ENCODE measurements at places on chromosomes 2 and 18.

DNA sequence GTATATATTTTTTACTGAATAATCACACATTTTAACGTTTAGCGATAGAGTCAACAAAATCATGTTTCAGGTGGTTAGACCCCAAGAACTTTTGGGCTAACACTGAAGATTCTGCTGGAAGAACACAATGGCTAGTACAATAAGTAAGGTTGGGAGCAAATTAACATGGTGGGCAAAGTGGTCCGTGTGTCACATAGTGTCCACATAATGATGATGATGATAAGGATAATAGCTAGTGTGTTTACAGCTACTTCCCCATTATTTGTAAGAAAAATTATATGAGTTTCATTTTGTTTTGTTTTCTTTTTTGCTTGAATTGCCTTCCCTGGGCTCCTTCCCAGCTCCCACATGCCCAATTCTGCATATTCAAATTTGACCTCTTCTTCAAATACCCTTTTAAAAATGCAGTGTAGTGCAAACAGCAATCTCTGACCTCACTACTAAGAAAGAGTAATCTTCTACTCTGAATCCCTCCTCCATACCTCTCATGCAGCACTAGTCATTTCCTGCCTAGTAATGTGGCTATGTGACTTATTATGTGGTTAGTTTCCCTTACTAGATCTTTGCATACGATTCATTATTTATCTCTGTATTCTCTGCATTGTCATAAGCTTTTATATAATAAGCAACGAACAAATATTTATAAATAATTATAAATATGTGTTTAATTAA, 16.9 kb upstream of the VPS54 start:
- H3K27me3 ChIP-seq, result no peaks in the 10 kb centered on the region
- DNase-seq, result no peak
- H3K27ac ChIP-seq, result peak overlapping the region; percentile 96

DNA sequence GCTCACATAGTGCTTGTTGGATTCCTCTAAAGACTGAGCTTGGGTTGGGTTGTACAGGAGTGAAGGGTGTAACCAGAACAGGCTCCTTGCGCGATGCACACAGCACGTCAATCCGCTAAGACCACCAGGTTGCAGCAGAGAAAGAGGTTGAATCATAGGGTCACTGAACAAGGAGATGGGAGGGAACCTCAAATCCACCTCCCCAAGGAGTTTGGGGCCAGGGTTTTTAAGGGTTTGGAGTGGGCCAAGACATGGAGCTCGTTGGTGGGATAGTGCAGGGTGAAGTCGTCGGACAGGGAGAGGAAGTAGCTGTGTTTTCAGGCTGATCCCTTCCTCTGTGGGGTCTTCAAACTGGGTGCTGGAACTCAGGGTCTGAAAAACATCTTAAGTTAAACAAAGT, 20.8 kb upstream of the MTCL1 start:
- no peaks in the 10 kb centered on the region for H3K4me1 ChIP-seq
- no peak overlapping the region for H3K4me3 ChIP-seq
- DNase-seq, result no peak
- H3K36me3 ChIP-seq, result no peaks in the 10 kb centered on the region
- no peaks in the 10 kb centered on the region for H3K27me3 ChIP-seq

- peaks cover 23% of the 10 kb centered on the region for H3K27me3 ChIP-seq
- H3K4me1 ChIP-seq, result no peaks in the 10 kb centered on the region
- no peak for DNase-seq
- no peaks in the 10 kb centered on the region for H3K36me3 ChIP-seq
These were observed 25.0 kb upstream of the FN1 start for GRCh38 chr2:215460682-215461382.

GRCh38 chr2:46667945-46668344, 188.6 kb downstream of the TMEM247 start:
- H3K4me3 ChIP-seq, result no peak overlapping the region
- H3K27ac ChIP-seq, result no peak overlapping the region
- H3K36me3 ChIP-seq, result no peaks in the 10 kb centered on the region

DNA sequence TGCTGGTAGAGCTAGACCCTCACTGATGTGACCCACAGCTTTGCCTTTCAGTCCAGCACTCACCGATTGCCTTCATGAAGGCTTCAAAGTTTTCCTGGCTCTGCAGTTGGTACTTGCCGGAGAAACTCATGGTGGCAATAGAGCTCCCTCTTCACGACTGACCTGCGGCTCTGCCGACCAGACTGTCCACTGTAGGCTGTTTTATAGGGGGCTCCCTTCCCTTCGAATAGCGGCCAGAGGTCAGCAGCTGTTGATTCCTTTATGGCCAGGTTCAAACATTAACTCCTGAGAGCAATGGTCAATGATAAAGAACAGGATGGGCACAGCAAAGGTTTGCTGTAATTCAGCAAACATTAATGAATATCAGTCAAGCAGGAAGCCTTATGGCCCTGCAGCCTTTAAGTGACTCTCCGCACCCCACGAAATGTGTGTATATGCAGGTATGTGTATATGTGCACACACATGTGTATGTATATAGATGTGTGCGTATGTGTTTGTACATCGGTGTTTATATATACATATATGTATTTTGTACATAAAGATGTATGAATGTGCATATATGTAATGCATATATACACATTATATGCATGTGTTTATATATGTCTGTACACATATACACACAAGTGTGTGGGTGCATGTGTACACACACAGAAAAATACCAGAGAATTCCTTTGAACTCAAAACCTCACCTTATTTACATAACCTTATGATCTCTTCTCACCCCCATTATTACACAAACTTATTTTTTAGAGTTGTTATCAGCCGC, at the start of gene FABP1:
Gene FABP1, minus strand, starts transcription at position 175 of the 766 bp plus-strand sequence. Its CDS starts 45 bp downstream, at position 130.
- H3K27me3 ChIP-seq, result peaks cover 6% of the 10 kb centered on the region
- no peak within 1 kb of the TSS for H3K27ac ChIP-seq
- no peaks in the 10 kb centered on the region for H3K36me3 ChIP-seq
- DNase-seq, result no peak

GRCh38 chr2:30287857-30288513, 56.7 kb downstream of the LBH start:
- H3K27ac ChIP-seq, result peak overlapping the region; percentile 24
- peak; percentile 27 for DNase-seq
- H3K27me3 ChIP-seq, result no peaks in the 10 kb centered on the region
- no peaks in the 10 kb centered on the region for H3K36me3 ChIP-seq

DNA sequence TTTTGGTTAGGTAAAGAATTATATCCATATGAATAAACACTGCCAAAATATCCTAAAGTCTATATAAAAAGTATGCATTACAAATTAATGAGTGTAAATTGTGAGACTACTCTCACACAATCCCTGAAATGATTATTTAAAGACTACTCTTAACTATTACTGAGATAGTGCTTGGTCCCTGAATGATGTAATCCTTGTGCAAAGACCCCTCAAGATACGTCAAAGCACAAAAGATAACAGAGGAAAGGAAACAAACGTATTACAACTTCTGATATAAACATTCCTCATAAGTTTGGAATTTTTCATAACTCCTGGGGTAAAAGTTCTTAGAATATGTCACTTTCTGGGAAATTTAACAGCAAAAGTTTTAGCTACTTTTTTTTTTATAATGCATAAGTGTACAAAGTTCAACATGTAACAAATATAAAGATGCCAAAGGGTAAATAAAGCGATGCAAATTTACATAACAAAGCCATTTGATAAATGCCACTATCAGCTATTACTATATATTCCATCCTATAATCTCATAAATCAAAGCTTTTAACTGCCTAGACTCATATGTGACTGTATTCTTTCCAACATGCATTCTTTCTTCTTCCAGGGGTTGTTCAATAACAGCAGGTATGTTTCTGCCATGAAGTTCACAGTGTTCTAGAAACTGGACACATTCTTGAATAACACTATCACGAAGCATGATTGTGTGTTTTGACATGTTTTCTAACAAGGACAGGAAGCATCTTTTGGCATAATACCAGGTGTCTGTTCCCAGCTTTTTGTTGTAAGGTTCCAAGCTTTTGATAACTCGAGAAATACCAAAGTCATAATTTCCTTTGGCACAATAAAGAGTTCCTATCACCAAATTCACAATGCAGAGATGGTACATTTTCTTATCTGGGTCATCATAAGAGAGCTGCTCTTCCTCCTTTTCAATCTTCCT, 158.0 kb downstream of the AGPS start:
- H3K4me1 ChIP-seq, result peaks cover 23% of the 10 kb centered on the region
- H3K36me3 ChIP-seq, result peaks cover 8% of the 10 kb centered on the region
- H3K27me3 ChIP-seq, result no peaks in the 10 kb centered on the region
- H3K4me3 ChIP-seq, result no peak overlapping the region
- DNase-seq, result no peak
- no peak overlapping the region for H3K27ac ChIP-seq

DNA sequence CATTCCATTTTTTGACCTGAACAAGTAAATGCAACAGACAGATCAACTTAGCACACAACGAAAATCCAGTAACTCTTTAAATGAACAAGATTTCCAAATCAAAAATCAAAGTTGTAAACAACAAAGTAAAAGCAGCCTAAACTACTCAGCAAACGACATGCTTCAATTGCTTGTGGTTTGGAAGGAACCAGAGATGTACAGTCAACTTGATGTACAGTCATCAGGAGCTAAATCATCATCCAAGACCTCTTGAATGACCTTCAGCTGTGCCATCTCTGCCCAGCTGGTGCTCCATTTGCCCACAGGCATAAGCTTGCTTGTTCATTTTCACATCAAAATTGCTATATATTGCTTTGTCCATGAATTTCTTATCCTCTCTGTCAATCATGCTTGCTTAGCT, 109.8 kb downstream of the UPP2 start:
- peaks cover 8% of the 10 kb centered on the region for H3K4me1 ChIP-seq
- no peak for DNase-seq
- H3K27me3 ChIP-seq, result peaks cover 3% of the 10 kb centered on the region
- no peak overlapping the region for H3K27ac ChIP-seq
- no peaks in the 10 kb centered on the region for H3K36me3 ChIP-seq
- H3K4me3 ChIP-seq, result no peak overlapping the region

DNA sequence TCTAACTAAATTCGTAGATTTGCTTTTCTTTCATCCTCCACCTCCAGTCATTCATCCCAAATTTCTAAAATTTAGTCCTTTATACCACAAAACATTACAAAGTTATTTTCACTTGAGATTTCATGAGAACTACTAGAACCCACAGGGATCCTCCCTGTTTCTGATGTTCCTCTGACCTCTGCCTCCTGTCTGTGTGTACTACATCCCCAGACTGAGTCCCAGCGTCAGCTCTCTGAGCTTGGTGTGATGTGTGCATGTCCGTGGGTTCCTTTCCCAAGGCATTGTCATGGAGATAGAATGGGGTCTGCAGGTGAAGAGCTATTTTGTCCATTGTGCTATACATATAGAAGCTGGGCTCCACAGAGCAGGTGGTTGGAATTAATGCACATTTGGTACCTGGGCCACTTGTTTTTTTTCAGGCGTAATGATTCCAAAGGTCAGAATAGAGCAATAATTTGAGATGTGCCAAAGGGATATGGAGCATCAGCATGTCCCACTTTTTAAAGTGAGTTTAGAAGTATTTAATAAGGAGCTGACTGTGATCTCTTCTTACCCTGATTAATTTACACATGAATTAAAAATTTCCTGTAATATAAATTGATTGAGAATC, 151.2 kb upstream of the BOD1L2 start:
- no peak for DNase-seq
- H3K4me1 ChIP-seq, result peaks cover 17% of the 10 kb centered on the region
- peaks cover 5% of the 10 kb centered on the region for H3K36me3 ChIP-seq
- no peak overlapping the region for H3K27ac ChIP-seq
- no peaks in the 10 kb centered on the region for H3K27me3 ChIP-seq

GRCh38 chr2:133072837-133073694, 403.1 kb upstream of the LYPD1 start:
- no peak overlapping the region for H3K27ac ChIP-seq
- H3K4me3 ChIP-seq, result no peak overlapping the region
- no peaks in the 10 kb centered on the region for H3K27me3 ChIP-seq
- H3K4me1 ChIP-seq, result no peaks in the 10 kb centered on the region
- no peaks in the 10 kb centered on the region for H3K36me3 ChIP-seq
- DNase-seq, result no peak

Data from activated T-cell treated with anti-CD3 and anti-CD28 coated beads, Interleukin-2, amount 50 U/mL, for 24 hours (primary cell).